Esophagus (tissue), 2 donors: ENCODE measurements at places on chromosomes 5 and 9. TPM values are rescaled to one million over a fixed set of nuclear protein-coding genes. Genes with fewer than 3 reads are reported as not detected.

BTNL3 gene
- polyA plus RNA-seq, result 0.06 TPM

SPINK1 gene
- 5.3 TPM for polyA plus RNA-seq

GLRA1 gene
- not detected for polyA plus RNA-seq

PCDHB13 gene
- 0.33 TPM for polyA plus RNA-seq

SELENOP gene
- 32.2 TPM for polyA plus RNA-seq

HSPA4 gene
- 103 TPM for polyA plus RNA-seq

CDH6 gene
- 0.42 TPM for polyA plus RNA-seq

PDE8B gene
- 0.66 TPM for polyA plus RNA-seq

TGFBI gene
- polyA plus RNA-seq, result 14.0 TPM

SLC1A3 gene
- polyA plus RNA-seq, result 13.5 TPM

TSSK1B gene
- polyA plus RNA-seq, result 0.20 TPM

PCDHB4 gene
- 0.20 TPM for polyA plus RNA-seq

OR4F3 gene
- not detected for polyA plus RNA-seq

PCDHGA8 gene
- 0.06 TPM for polyA plus RNA-seq

MAMDC4 gene
- polyA plus RNA-seq, result 3.9 TPM

LRRC19 gene
- polyA plus RNA-seq, result not detected
